Fibroblast of upper back skin (primary cell): ENCODE measurements at places on chromosomes 16 and 17.

DNA sequence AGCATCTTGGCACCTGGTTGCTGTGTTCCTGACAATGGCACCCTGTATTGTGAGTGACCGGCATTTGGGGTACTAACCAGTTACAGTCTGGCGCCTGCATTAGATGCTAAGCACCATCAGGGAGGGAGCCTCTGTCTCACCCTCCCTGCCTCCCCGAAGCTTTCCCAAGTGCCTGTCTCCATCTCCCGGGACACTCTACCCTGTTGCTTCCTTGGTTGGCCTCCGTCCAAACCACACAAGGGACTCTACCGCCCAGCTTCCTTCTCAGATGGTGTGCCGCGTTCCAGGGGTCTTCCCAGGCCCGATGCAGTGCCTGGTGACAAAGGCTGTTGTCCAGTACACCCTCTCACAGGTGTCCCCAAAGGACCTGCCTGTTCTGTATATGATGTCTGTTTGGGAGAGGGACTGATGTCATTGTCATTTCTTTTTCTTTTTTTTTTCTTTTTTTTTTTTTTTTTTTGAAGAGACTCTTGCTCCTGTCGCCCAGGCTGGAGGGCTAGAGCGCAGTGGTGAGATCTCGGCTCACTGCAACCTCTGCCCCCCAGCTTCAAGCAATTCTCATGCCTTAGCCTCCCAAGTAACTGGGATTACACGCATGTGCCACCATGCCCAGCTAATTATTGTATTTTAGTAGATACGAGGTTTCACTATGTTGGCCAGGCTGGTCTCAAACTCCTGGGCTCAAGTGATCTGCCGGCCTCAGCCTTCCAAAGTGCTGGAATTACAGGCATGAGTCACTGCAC is 6.7 kb downstream of the SNN start:
- DNase-seq: peak; percentile 41

GRCh38 chr16:46853713-46854443 is 22.9 kb upstream of the C16orf87 start:
- peak; percentile 64 for DNase-seq

DNA sequence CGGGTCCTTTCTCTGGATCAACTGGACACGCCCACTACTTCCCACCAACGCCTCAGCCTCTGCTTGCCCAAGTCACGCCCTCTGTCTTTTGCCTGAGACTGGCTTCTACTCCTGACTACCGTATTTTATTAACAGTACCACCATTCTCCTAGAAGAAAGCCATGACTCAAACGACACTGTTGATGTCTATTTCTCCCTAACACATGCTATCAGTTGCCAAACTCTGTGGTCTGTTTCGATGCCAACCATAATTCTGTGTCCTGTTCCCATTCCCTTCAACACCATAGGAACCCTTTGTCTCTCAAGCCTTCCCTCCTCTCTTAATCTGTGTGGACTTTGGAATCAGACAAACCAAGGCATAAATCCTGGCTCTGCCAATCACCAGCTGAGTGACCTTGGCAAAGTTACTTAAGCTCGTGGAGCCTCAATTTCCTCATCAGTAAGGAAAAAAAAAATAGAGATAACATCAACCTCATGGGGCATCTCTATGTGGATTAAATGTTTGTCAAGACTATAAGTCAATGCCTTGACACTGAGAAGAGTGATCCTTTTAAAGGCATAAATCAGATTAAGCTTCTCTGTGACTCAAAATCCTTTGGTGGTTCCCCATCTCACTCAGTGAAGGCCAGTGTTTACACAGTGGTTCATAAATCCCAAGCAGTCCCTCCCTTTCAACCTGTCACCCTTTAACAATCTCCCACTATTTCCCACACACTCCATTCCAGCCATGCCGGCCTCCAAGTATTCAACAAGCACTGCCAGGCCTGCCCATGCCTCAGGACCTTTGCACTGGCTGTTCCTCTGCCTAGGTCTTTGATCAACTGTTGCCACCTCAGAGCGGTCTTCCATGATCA is 45.6 kb downstream of the ERN1 start:
- DNase-seq: peak; percentile 38

GRCh38 chr17:73386561-73386960 is 74.8 kb upstream of the CDC42EP4 start:
- DNase-seq: no peak

DNA sequence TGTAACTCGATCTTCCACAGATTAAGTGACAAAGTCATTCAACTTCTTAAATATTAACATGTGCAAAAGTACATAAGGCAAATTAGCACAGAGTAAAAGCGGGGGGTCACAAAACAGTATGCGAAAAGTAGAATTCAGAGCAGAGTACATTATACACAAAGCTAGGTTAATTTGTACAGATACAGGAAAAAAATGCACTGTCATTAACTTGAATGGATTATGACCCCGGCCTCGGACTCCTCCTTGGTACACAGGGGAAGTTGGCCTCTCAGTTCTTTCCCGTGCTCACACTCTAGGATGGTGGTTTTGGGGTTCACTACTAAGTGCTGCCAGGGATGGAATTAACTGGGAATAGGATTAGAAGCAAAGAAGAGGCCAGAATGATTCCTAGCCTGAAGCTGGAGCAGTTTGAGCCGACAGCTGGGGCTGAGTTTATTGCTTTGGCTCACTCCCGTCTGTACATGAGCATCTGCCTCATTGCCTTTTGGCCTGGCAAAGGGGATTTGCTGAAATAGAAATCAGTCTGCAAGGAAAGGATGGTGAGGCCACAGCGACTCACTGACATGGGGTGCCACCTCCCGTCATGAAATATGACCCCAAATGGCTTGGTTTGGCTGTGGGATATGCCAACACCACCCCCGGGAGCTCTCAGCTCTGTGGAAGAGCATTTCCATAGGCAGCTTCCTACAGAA is 23.6 kb downstream of the NTN1 start:
- DNase-seq: no peak

GRCh38 chr17:2435181-2435741 is 34.4 kb upstream of the MNT start:
- peak; percentile 49 for DNase-seq

GRCh38 chr17:41666237-41666641 is 22.4 kb upstream of the EIF1 start:
- peak; percentile 35 for DNase-seq

- DNase-seq: peak; percentile 45
These were observed 42.2 kb downstream of the RPTOR start for GRCh38 chr17:80586846-80587228.

- DNase-seq: no peak
These were observed 117.9 kb downstream of the ZNF423 start for GRCh38 chr16:49738001-49738400.

- no peak for DNase-seq
These were observed 174.3 kb downstream of the UTP18 start for GRCh38 chr17:51434434-51435170.

- no peak for DNase-seq
These were observed 10.0 kb upstream of the ZNF689 start for GRCh38 chr16:30620169-30620568.

- DNase-seq: peak; percentile 59
These were observed 38.6 kb upstream of the FA2H start for GRCh38 chr16:74813109-74813641.

- no peak for DNase-seq
These were observed 39.7 kb upstream of the EMP2 start for GRCh38 chr16:10620120-10620519.

GRCh38 chr16:66373667-66374066 is 7.2 kb downstream of the CDH5 start:
- DNase-seq: no peak

- no peak for DNase-seq
These were observed 694.7 kb upstream of the SALL1 start for GRCh38 chr16:51845586-51846305.

GRCh38 chr16:82603784-82604411 is 22.9 kb upstream of the CDH13 start:
- peak; percentile 54 for DNase-seq

DNA sequence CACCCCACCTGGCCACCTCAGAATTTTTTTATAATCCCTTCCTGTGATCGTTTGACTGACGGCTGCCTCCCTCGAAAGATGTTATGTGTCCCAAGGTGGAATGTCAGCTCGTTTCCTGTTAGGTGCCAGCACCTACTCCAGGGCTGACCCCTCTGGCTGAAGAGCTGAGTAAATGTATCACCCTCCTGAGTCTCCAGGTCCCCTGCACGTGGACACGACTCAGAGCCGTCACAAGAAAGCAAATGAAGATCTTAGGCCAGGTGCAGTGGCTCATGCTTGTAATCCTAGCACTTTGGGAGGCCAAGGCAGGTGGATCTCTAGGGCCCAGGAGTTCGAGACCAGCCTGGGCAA is 273.2 kb downstream of the C16orf95 start:
- DNase-seq: no peak

DNA sequence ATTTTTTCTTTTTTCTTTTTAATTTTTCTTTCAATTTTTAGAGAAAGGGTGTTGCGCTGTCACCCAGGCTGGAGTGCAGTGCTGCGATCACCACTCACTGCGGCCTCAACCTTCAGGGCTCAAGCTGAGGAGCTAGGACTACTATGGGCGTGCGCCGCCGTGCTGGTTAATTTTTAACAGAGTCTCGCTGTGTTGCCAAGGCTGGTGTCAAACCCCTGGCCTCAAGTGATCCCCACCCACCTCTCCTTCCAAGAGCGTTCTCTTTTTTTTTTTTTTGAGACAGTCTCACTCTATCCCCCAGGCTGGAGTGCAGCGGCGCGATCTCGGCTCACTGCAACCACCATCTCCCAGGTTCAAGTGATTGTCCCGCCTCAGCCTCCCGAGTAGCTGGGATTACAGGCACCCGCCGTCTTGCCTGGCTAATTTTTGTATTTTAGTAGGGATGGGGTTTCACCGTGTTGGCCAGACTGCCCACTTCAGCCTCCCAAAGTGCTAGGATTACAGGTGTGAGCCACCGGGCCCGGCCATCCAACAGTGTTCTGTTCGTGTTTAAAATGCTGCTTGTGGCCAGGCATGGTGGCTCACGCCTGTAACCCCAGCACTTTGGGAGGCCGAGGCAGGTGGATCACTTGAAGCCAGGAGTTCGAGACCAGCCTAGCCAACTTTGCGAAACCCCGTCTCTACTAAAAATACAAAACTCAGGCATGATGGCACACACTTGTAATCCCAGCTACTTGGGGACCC is 14.5 kb upstream of the RPL13 start:
- DNase-seq: no peak

DNA sequence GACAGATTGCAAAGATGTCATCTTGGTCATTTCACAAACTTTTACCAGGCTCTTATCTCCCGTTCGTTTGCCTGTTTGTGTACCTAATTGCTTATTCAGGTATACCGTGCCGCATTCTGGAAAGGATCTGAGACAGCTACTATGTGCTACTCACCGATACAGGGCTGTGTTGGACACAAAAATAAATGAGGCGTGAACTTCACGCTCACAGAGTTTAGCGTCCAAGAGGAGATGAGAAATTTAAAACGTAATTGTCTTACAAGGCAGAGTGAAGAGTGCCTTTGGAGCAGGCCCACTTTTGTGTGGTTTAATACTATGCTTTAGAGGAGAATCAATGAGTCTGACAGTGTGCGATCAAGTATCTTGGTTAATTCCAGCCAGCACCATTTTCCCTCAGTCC is 26.7 kb downstream of the MAF start:
- no peak for DNase-seq

- no peak for DNase-seq
These were observed 354 bp upstream of the ESRP2 start for GRCh38 chr16:68236137-68236825.

DNA sequence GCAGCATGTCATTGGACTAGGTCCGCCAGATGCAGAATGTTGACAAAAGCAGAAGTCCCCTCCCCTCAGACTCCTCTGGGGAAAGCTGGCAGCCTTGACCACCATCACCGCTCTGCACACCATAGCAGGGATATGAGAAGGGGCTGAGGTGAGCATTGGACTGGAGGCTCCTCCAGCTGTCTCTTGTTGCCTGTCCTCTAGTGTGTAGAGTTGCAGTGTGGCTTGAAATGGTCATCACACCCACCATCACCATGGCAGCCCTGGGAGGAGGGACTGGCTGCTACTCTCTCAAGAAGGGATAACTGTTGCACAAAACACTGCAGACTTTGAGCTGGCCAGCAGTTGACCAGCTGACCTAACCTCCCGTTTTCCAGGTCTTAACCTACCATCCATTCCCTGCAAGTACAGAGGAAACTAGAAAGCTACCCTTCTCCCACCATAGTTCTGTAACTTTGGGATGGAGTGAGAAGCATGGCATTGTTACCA is 38.3 kb downstream of the HLF start:
- no peak for DNase-seq

DNA sequence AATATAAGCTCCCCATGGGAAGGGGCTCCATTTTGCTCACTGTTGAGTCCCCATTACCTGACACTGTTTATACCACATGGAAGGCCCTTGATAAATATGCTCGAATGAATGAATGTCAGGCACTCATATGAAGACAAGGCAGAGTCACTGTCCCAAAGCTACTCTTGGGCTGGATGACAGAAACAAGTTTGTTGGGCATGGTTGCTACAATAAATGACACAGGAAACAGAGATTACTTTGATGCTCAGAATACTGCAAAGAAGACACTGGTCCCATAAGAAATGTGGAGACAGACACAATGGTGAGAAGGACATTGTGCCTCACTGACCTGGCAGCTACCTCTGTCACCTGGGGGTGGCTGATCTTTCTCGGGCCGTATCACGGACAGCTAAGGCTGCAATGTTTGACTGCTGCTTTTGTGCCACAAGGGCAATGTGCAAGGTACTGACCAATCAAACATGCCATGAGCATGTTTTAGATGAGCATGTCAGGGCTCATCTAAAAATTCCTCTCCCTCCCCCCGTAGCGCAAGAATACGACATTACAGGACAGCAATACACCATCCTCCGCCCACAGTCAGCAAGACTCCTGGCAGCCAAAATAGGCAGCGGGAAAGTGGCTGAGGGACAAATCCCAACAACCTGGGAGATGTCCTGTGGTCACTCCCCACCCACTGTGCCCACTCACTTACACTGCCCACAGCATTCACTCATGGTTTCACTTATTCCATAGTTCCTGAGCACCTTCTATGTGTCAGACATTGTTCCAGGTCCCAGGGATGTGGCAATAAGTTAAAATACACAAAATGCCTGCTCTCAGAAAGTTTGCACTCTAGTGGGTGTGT is 5.0 kb downstream of the PIK3R6 start:
- no peak for DNase-seq
